ENCODE measurements at places on chromosomes 7 and 10.

DNA sequence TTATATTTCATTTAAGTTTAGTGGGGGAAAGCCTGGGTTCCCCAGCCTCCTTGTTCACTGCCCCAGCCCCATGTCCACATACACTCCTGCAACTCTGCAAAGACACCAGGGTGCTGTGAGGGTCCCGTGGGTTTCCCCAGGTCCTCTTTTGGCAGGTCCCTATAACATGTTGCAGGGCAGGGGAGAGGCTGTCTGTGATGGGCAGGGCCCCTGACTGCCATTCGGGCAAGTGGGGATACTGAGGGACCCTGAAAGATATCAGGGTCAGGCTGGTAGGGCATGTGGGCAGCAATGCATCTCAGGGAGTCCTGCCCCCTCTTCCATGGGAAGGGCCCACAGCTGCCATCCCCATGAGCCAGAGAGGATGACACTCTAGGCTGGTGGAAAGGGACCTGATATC, 28.4 kb downstream of the RASGEF1A start:
- DNase-seq = no peak

GRCh38 chr7:117858712-117859111, 14.5 kb downstream of the CTTNBP2 start:
- peak; percentile 5 for DNase-seq

DNA sequence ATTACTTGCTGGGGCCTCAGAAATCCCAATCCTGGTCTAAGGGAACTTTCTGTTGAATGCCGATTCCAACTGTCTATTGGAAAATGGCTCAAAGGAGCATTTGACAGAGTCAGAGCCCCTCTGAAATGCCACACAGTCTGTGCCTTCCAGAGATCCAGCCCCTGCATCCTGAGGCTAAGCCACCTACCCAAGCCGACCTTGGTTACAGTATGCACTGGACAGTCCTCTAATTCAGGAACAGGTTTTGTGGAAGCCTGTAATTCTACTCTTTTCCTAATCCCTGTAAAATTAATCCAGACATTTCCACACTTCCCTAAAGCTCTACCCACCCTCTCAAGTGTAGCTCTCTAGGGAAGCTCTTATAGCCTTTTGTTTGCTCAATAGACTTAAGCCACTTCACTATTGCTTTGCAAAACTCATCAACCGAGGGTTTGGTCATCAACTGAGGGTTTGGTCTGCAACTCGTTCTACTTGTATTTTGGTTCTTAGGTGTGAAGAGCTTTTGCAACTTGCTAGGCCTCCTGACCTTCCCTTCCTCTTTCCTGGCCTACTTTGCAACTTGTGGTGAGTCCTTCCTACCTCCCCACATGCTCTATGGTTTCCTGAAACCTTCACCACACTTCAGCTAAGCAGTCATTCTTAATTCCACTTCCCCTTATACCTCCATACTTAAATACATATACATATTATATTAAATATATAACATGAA, 364.8 kb downstream of the SFMBT2 start:
- no peak for DNase-seq

GRCh38 chr10:45505311-45505710, 131.3 kb downstream of the ALOX5 start:
- no peak for DNase-seq

DNA sequence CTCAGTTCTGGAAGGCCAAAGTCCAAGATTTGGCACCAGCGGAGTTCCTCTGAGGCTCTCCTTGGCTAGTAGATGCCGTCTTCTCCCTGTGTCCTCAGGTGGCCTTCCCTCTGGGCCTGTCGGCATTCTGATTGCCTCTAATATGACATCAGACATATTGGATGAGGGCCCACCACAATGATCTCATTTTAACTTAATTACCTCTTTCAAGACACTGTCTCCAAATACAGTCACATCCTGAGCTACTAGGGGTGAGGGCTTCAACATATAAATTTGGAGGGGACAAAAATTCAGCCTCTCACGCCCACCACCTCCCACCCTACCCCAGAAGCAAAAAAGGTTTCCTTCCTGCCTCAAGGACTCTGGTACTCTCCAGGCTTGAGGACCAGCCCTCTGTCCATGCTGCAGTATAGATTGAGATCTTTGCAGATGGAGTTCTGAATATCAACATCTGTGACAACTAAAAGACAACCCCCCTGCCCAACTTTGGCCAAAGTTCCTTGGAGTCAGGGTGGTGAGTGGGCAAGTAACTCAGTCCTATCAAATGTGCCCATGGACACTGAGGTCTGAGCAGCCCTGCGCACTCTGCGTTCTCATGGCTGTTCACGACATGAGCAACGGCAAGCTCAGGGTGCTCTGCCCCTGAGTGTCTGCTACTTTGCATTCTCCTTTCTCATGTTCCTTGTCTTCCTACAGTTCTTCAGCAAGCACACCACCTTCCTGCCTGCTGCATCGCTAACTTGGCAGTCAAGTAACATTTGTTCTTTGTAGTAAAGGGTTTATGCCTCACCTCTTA, 11.5 kb downstream of the TMEM176B start:
- no peak for DNase-seq

- no peak for DNase-seq
Measured at GRCh38 chr7:19557726-19558465, 150.9 kb downstream of the POLR1F start.

- peak; percentile 68 for DNase-seq
Measured at GRCh38 chr7:158821171-158822031, 7.9 kb downstream of the ESYT2 start.

DNA sequence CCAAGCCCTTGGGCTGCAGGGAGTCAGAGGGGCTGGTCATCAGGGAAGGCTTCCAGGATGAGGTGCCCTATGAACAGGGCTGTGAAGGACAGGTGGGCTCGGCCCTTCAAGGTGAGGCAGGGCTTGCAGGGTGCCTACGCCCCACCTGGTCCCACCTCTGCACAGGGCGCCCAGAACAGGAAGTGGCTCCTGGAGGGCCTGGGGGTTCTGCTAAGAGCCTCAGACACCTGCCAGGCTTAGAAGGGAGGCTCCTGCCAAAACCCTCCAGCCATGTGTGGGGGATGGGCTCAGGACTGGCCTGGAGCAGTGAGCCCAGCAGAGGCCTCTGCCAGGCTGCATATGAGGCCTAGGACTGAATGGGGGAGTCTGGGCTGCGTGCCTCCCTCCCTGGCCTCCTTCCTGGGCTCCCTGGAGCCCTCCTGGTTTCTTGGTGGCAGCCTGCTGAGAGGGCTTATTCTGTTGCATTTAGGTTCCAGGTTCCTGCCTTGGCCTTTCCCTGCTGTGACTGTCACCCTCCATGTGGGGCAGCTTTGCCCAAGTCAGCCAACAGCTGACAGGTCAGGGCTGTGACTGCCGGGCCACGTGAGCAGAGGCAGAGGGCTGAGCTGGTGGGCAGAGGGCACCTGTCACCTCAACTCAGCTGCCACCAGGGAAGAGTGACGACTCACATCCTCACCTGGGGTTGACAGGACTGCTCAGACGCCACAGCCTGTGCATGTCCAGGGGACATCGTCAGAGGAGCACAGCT, 45.2 kb upstream of the MSMB start:
- no peak for DNase-seq

- no peak for DNase-seq
Measured at GRCh38 chr7:106752367-106752766, 91.4 kb upstream of the CCDC71L start.

DNA sequence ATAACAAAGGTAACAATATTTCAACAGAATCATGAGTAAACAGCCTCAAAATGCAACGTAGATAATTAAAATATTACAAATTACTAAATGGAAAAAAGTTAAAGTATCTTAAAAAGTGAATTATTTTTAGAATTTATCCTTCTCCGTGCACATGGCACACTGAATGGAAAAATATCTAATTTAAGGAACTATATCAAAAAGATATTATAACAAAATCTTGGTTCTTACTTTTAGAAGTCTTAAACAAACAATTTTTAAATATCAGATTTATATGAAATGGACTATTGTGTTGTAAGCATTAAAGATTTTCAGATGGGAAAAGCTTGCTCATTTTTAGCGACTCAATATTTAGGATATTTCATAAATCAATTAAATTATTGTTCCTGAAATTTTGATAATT, 72.0 kb downstream of the AGMO start:
- no peak for DNase-seq

DNA sequence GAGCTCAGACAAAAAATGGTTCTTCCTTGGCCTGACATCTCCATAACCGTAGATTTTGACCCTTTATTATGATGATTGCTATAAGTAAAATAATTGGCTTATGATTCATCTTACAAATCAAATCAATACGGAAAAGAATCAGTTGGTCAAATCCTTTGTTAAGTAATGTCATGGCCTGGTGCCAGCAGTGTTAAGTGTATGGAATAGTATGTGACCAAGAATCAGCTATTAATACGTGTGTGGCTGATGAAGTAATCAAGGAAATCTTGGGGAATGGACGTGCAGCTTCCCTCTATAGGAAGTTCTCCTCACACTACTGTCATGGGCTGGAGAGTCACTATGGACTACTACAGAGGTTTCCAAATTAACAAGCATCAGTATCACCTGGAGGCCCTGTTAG, 230.6 kb downstream of the TWIST1 start:
- no peak for DNase-seq

- DNase-seq = no peak
Measured at GRCh38 chr10:8439040-8439439, 384.6 kb downstream of the GATA3 start.

Measured in RWPE1 (cell line).